ENCODE measurements at places on chromosomes 16 and 17.

DNA sequence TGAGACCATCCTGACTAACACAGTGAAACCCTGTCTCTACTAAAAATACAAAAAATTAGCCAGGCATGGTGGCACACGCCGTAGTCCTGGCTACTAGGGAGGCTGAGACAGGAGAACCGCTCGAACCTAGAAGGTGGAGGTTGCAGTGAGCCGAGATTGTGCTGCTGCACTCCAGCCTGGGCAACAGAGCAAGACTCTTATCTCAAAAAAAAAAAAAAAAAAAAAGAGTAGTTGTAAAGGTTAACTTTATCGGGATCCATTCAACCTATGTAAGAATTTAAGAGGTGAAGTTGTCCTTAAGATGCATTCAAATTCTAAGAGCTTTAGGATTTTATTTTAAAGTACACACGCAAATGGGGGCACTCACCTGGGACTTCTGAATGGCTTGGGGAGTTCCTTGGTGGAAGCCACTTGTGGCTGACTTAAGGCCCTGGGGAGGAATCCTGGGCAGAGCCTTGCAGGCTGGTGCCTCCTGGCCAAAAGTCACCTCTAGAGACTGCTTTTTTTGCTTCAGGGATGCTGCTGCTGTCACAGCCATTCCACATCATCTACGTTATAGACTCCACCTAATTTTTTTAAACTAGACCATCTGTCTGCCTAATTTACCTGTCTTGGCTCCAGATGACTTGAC lies 3.3 kb downstream of the CTCF start:
- no peak overlapping the region for H3K27ac ChIP-seq
- DNase-seq: no peak
- peaks cover 24% of the 10 kb centered on the region for H3K4me1 ChIP-seq
- H3K4me3 ChIP-seq: no peak overlapping the region
- H3K27me3 ChIP-seq: no peaks in the 10 kb centered on the region
- H3K36me3 ChIP-seq: peaks cover 4% of the 10 kb centered on the region

DNA sequence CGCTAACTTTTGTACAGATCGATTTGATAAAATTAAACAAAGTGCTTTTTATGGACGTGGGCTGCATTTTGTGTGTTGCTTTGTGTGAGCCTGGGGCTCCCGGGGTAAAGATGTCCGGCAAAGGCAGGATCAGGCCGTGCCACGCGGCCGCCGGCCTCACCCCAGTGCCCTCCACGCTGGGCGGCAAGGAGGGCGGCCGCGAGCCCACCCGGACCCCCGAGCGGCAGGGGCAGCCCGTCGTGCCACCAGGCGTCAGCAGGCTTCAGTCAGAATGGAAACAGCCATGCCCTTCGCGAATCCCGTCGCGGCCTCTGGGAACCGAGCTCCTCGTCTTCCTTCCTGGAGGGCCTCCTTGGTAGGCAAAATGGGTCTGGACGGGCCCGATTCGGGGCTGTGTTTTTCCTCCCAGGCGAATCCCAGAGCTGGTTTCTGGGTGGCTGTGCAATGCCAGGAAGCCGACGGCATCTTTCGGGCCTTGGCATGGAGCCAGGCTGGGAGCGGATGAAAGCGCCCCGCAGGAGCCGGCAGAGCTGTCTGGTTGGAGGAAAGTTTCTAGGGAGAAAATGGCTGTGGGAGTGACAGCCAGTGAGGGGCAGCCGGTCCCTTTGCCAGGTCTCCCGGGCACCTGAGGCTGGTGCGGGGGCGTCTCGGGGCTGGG lies 5.5 kb downstream of the SOX8 start:
- no peak for DNase-seq
- H3K36me3 ChIP-seq: no peaks in the 10 kb centered on the region
- no peak overlapping the region for H3K4me3 ChIP-seq
- peaks cover 7% of the 10 kb centered on the region for H3K27me3 ChIP-seq
- H3K4me1 ChIP-seq: no peaks in the 10 kb centered on the region

DNA sequence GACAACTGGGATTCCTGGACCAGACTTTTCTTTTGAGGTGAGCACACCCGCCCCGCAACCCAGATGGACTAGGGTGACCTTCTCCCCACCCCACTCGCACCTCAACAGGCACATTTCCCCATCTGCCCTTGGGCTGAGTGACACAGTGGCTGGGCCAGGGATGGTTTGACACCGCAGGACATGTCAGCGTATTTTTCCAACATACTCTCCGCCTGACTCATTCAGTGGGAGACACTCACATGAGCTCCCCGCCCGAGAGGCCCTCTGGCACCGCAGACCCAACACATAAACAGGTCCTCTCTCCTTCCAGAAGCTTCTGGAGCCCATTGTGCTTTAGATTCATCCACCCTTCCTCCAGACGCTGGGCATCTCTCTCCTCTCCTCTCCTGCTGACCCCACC lies 69.4 kb downstream of the ZDHHC7 start:
- no peak overlapping the region for H3K4me3 ChIP-seq
- no peaks in the 10 kb centered on the region for H3K4me1 ChIP-seq
- DNase-seq: no peak
- H3K36me3 ChIP-seq: no peaks in the 10 kb centered on the region
- H3K27ac ChIP-seq: no peak overlapping the region

GRCh38 chr17:34996422-34997285 lies 16.3 kb downstream of the LIG3 start:
- no peak overlapping the region for H3K27ac ChIP-seq
- H3K27me3 ChIP-seq: no peaks in the 10 kb centered on the region
- no peak overlapping the region for H3K4me3 ChIP-seq

DNA sequence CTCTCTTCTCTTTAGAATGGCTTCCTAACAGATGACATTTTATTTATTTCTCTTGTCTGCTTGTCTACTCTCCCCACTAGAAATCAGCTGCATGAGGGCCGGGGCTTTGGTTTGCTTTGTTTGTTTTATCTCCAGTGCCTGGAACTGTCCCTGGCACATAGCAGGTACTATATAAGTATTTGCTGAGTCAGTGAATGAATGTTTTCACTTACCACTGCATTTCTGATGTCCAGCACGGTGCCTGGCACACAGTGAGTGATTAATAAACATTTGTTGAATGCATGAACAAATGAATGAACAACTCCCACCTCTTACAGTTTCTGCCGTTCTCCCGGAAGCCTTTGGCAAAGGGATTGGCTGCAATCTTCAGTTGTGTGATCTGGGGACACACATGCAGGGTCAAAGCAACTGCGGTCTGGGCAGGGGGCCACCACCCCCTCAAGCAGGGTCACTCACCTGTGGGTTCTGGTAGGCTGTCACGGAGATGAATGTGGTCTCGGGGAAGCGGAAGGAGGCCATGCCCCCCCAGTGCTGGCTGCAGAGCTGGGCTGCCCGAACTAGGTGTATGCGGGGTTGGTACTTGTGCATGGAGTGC lies 3.4 kb downstream of the TBX6 start:
- H3K4me1 ChIP-seq: peaks cover 32% of the 10 kb centered on the region
- peaks cover 16% of the 10 kb centered on the region for H3K36me3 ChIP-seq

DNA sequence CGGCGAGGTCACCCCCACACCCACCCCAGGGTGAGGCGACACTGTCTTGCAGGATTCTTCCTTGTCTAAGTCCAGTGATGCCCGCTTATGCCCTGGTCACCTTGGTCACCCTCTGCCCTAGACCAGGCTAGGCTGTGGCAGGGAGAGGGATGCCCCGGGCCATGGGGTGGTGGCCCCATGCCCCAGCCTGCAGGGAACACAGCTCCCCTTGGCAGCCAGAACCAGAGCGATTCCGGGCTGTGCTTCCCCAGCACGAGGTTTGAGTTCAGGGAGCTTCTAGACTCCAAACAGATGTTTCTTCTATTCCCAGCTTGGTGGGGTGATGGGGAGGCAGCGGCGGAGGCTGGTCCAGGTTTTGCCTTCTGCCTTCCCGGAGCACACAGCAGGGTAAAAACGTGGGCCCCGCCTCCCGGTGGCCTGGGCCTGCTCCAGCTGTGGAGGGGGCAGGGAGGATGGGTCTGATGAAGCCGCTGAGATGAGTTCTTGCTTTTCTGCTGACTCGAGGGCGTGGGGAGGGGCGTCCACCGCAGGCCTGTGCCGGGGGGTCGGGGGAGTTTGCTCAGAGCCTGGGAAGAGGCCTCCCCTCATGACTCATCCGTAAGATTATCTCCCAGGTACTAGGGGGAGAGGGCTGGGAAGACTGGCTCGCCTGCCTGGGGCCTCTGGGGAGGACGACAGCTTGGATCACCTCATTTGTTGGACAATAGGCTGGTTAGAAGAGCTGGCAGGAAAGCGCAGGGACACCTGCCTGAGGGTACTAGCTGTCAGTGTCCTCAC lies 15.4 kb downstream of the SMTNL2 start:
- H3K4me1 ChIP-seq: peaks cover 3% of the 10 kb centered on the region
- H3K4me3 ChIP-seq: no peak overlapping the region
- no peaks in the 10 kb centered on the region for H3K36me3 ChIP-seq
- H3K27me3 ChIP-seq: peaks cover 2% of the 10 kb centered on the region
- no peak overlapping the region for H3K27ac ChIP-seq

DNA sequence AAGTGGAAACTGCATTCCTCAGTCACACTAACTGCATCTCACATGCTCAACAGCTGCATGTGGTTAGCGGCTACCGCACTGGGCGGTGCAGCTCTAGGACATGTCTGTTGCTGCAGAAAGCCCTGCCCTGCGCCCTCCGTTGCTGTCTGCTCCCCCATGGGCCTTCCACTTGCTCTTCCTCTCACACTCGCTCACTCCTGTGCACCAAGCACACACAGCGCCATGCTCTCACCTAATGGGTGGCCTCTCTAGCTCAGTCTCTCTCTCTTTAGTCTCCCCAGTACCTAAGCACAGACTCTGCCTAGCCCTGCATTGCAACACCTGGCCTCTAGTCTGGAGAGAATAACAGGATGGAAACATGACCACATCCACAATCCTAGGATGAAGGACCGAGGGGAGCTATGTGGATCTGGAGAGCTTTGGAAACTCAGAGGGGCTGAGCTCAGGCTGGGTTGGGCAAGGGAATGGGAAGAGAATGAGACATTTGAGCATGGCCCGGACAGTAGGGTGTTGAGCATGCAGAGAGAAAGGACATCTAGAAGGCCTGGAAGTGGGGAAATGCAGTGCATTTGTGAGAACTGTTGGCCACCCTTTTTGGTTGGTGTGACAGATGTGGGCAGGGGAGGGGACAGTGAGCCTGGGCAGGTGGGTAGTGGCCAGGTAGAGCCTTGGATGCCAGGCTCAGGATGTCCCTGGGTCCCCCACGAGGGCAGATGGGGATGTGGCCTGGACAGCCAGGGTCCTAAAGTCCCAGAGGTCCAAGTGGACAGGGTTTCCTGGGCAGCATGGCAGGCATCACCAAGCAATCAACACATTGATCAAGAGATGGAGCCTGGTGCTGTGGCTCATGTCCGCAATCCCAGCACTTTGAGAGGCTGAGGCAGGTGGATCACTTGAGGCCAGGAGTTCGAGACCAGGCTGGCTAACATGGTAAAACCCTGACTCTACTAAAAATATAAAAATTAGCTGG lies 16.1 kb downstream of the SGCA start:
- peaks cover 28% of the 10 kb centered on the region for H3K4me1 ChIP-seq
- no peak for DNase-seq
- H3K27ac ChIP-seq: peak overlapping the region; percentile 26

Measured in activated naive CD8-positive, alpha-beta T cell treated with anti-CD3 and anti-CD28 coated beads, Interleukin-2, amount 10 ng/mL, durations not matched to agents 7 days and 5 days (primary cell).